SK-N-SH treated with all-trans-retinoic acid at 6 μM for 48 hours (cell line): ENCODE measurements at places on chromosomes 13 and 19.

DNA sequence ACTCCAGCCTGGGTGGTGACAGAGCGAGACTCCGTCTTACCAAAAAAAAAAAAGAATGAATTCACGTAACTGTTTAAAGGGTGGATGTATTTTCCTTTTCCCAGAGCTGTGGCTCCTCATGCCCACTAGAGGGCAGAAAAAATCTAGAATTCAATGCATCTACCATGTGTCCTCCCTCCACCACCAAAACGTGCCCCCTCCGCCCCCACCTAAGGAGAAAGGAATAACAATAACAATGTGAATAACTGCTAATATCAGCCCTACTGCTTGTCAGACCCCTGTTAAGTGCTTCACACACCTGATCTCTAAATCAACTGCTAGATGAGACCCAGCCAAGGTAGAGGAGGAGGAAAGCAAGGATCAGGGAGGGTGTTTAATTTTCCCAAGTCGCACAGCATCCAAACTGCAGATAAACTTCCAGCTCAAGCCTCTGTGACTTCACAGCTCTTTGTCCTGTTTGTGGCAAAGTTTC is 20.2 kb upstream of the PNMA8B start:
- ATAC-seq = peak; percentile 78

- ATAC-seq = peak; percentile 32
Measured at GRCh38 chr13:27130223-27130978, 41.2 kb downstream of the USP12 start.

GRCh38 chr13:74930402-74931165 is 551.4 kb downstream of the TBC1D4 start:
- peak; percentile 69 for ATAC-seq

DNA sequence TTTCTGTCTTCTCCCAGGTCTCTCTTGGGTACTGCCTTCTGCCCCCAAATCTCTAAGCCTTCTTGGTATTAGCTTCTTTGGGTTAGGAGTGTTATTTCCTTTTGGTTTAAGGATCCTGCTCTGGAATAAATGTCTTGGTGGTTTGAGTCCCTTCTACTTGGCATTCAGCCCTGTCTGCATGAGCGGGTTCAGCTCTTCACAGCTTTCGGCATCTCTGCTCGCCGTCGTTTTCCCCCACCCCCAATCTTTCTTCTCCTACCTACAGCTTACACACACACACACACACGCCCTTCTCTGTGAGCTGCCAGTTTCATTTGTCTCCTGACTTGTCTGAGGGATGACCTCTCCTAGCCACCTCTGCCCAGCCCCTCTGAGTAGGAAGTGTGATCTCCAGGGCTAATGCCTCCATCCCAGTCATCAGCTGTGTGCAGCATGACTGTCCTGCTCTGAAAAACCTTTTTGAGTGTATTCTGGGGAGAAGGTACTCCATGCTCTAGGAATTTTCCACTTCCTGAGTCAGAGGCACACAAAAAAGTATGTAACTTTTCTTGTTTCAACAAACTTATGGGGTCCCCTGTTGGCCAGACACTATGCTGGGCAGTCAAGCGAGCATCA is 4.7 kb downstream of the CNOT3 start:
- ATAC-seq = no peak

DNA sequence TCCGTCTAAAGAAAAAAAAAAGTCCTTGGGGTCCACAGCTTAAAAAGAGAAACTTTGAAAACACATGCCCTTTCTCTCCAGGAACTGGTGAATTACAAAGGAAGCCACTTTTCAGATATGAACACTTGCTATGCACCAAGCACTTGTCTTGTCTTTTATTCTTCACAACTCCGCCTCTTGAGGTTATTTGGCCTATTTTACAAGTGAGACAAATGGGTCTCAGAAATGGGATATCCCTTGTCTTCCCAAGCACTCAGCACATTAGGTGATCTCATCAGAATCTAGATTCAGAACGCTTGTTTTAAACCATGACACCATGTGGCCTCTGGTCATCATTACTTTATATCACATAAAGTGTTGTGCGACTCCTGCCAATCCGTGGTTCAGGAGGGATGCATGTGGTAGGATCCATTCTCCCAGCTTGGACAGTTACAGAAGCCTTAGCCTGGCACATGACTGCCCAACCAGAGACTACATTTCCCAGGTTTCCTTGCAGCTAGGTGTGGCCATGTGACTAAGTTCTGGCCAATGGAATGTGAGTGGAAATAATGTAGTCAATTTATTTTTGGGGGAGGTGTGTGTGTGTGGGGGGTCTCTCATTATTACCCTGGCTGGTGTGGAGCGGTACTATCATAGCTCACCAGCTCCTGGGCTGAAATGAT is 13.9 kb downstream of the TSKS start:
- peak; percentile 86 for ATAC-seq

DNA sequence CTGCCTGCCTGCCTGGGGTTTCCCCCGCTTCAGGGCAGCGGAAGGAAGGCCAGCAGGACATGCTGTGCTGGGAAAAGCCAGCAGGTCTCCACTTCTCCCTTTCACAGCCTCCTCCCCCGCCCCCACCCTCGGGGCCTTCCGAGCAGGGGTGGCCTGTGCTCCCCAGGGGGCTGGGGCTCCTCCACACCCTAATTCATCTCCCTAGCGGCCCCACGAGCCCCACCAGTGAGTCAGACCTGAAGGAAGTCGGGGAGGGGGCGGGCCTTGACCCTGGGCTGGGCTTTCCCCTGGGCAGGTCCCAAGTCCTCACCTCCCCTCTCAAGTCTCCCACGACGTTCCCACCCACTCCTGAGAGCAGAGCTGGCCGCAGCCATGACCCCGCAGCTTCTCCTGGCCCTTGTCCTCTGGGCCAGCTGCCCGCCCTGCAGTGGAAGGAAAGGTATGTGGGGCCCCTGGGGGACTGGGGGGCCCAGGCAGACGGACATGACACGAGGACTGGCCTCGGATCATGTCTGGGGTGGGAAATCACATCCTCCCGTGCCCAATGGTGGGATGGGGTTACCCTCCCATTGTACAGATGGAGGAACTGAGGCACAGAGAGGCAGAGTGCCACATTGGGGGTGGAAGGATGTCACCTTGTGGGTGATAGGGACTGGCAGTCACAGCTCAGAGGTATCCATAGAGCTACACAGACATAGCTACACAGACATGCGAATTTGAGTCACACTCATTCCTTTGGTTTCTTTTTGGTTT is at the start of gene EBI3:
Gene EBI3 (plus strand): TSS at position 345 of the 753 bp plus-strand sequence. CDS start 28 bp downstream, at position 373.
- peak; percentile 52 for ATAC-seq

DNA sequence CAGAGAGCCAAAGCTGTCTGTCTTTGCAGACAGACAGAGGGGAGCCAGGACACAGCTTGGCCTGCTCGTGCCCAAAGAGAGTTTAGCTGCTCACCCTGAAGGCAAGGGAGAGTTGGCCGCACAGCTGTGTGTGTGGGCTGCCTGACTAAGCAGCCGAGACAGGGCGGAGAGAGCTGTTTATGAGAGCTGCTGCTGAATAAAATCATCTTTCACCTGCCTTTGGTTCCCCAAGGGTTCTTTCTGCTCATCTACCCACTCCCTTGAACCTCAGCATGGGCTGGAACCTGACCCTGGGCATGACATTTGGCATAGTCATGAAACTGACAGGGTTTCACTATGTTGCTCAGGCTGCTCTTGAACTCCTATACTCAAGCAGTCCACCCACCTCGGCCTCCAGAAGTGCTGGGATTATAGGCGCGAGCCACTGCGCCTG is 98.2 kb downstream of the RBM26 start:
- peak; percentile 76 for ATAC-seq

DNA sequence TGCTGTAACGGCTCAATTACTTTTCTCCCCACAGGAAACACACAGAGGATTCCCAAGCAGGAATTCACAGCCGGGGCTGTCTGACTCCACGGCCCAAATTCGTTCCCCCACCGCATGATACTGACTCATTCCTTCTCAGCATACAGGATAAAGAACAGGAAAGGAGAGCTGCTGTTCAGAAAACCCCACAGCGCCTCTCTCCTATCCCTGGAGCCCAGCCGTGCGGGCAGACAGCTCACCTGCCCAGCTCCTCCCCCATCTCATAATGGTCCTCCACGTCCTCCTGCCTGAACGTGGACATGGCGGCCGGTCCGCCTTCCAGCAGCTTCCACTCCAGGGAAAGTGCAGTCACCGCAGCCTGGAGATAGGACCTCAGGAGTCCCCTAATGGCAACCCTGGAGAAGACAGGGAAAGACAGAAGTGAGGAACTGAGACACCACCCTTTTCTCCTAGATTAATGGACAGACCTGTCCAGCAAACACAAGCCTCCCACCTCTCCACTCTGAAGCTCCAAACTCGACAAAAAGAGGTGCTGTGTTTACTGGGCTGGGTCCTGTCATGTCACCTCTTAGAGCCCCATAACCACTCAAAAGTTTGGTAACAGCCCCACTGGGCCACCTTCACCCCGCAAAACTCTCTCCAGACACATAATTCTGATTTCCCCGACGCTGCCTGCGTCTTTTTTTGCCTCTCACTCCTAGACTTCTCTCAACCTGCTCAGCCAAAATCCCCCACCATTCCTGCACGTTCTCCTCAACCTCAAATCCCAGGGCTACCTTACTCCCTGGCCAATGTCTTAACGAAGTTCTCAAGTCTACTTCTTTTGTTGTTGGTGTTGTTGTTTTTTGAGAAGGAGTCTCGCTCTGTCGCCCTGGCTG is 1.2 kb downstream of the DAPK3 start:
- ATAC-seq = peak; percentile 20

GRCh38 chr19:3065675-3066357 is 3.5 kb upstream of the TLE5 start:
- ATAC-seq = no peak

DNA sequence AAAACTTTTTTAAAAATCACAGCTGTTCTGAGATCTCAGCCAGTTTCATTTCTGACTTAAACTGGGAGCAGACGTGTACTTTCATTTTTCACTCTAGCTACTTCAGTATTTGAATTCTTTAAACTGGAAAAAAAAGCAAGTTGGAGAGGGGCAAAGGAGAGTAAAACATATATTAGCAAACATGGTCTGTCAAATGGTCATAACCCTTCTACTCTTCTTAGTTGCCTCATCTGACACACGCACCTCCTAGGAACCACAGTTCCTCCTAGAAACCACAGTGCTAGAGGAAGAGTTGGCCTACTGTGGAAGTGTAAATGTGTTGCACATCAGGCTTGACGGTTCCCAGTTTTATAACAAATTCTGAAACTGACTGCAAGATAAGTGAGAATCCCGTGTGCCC is 47.2 kb downstream of the TM9SF2 start:
- no peak for ATAC-seq

DNA sequence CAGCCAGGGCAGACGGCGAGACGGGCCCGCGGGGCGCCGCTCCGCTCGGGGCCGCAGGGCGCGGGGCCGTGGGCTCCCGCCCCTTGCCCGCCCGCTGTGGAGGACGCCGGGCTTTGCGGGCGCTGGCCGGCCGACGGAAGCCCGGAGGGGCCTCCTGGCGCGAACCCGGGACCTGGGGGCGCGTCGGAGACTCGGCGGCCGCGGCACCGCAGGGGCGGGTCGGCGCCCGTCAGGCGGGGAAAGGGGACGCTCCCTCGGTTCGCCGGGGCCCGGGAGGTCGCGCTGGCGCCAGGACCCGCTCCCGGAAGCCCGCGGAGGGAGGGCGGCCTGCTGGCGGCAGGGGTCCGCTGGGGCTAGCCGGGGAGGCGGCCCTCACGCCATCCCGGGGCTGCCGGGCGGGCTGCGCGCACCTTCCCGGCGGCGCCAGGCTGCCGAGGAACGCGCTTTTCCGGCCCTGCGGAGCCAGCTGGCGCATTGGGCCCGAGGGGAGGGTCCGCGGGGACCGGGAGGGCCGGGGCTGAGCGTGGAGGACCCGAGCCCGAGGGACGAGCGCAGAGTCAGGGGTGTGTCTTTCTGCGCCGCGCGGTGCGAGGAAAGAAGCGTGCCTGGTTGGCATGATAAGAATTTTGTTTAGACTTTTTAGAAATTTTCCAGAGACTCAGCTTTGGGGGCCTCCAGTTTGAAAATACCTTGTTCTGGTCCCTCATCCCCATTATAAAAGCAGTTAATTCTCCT is 511 bp downstream of the GARRE1 start:
- ATAC-seq = peak; percentile 34

DNA sequence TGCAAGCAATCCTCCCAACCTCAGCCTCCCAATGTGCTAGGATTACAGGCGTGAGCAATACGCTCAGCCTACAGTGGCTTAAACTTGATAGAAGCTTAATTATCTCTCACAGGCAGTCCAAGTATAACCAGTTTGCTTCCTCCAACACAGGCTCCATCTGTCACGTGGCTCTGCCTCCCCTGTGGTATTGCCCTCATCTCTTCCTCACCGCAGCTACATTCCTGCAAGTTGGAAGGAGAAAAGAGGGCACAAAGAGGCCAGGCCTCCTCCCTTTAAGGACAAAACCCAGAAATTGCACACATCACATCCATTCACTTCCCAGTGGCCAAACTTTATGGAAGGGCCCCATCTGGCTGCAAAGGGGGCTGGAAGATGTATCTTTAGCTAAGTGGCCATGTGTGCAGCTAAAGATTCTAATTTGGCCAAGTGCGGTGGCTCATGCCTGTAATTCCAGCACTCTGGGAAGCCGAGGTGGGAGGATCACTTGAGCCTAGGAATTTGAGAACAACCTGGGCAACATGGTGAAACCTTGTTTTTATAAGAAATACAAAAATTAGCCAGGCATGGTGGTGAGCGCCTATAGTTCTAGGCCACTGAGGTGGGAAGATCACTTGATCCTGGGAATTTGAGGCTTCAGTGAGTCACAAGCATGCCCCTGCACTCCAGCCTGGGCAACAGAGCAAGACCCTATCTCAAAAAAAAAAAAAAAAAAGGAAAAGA is 3.1 kb upstream of the SDHAF1 start:
- no peak for ATAC-seq

- no peak for ATAC-seq
Measured at GRCh38 chr13:68993154-68993553, 1114.5 kb upstream of the ATXN8OS start.

DNA sequence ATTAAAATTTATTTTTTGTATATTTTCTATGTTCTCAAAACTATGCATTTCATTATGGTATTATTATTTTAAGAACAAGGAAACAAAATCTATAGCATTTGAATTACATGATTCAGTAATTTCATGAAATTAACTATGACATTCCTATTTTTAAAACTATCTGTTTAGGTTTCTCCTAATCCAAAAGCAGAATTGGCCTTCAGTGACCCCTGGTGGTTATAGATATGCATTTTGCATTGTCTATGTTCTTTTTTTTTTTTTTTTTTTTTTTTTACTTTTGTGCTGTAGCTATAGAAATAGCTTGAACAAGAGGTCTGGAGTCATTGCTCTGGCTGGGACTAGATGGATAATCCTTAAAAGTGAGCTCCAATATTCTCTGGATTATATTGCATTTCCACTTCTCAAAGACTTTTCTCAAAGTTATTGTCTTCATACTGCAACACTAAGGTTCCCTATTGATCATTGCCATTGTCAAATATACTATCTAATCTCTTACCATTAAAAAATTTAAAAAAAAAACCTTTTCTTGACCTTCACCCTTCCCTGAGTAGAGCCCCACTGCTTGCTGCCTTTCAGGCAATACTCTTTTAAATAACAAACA is 15.9 kb upstream of the DNAJC3 start:
- ATAC-seq = peak; percentile 62; the same call in 2 of the 3 replicates

- ATAC-seq = no peak
Measured at GRCh38 chr19:11538232-11539036, at the start of gene CNN1. CNN1 (plus strand) TSS chr19:11538851; CDS start chr19:11538928, 77 bp downstream.

- ATAC-seq = peak; percentile 79
Measured at GRCh38 chr19:39212375-39212742, 8.3 kb upstream of the SYCN start.

- ATAC-seq = no peak
Measured at GRCh38 chr13:73508841-73509240, 450.0 kb downstream of the KLF5 start.
